ENCODE measurements at places on chromosomes 1 and 21.
A peak's percentile ranks its signal among the peaks of the same experiment; 100 is the strongest.

DNA sequence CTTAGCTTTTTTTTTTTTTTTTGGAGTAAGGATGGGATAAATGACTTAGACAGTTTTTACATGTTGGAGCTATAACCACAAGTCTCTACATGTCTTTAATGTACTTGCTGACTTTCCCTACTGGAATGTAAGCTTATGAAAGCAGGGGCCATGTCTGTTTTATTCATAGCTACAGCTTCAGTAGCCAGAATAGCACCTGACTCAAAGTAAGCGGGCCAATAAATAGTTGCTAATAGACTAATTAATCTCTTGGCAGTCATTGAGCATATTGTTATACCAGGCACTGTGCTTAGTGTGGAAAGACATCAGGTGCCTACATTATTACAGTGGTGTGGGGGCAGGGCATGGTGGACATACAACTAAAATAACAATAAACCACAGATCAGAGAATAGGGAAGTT, 84.4 kb upstream of the HOOK1 start:
- DNase-seq, result no peak

GRCh38 chr1:86227026-86227425, 70.5 kb upstream of the COL24A1 start:
- DNase-seq, result no peak

- no peak for DNase-seq
Observed at GRCh38 chr1:101128211-101128727, 102.7 kb upstream of the DPH5 start.

GRCh38 chr1:54774820-54775498, 10.6 kb upstream of the PARS2 start:
- peak; percentile 25 for DNase-seq

DNA sequence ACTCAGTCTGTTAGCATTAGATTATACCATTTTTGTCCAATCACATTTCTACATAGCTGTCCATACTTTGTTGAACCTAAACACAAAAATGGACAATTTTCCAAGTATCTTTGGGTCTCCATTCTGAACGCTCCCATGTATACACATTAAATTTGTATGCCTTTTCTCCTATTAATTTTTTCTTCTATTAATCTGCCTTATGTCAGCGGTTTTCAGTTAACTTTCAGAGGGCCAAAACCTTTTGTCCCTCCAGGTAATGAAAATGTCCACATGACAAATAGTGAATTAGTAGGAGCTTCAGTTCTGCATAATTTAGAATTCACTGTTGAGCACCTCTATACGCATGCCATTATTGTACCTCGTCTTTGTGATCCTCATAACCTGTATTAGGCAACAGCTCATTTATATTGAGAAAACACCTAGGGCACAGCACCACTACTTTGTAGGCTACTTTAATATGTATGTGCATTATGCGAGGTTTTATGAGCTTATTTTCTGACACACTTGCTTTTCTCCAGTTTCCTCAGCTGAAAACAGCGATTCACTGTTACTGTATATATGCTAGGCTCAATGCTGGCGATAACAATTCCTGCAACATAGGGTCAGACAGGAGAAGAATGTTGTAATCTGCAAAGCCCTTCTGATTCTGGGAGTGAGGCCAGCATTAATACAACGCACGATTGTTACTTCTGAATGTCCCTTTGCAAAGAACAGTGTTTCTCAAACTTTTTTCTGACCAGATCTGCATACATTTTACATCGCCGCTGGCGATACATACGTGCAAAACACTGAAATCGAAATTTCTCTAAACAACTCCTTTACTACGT, 1.1 kb upstream of the ABCD3 start:
- no peak for DNase-seq

- no peak for DNase-seq
Observed at GRCh38 chr1:63906047-63906704, 132.4 kb downstream of the ROR1 start.

GRCh38 chr1:43453442-43454269, at the start of gene HYI:
HYI (minus strand) TSS chr1:43453931; CDS start chr1:43453793, 138 bp downstream.
- peak; percentile 78 for DNase-seq

GRCh38 chr1:203428981-203429599, 46.5 kb upstream of the PRELP start:
- DNase-seq, result no peak

DNA sequence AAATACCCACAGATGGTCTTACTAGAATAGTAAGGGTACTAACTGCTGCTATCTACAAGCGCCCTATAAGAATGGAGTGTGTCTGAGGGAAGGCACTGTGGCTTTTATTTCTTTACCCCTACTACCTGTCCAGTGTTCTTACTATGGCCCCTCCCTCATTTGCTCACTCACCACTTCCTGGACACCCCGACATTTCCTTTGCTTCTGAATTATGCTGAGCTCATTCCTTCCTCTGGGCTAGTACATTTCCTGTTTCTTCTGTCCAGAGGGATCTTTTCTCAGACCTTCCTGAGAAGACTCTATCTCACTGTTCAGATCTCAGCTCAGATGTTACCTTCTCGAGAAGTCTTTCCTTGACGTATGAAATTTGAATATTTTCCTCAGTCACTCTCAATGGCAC, 192.1 kb upstream of the DAB1 start:
- no peak for DNase-seq

DNA sequence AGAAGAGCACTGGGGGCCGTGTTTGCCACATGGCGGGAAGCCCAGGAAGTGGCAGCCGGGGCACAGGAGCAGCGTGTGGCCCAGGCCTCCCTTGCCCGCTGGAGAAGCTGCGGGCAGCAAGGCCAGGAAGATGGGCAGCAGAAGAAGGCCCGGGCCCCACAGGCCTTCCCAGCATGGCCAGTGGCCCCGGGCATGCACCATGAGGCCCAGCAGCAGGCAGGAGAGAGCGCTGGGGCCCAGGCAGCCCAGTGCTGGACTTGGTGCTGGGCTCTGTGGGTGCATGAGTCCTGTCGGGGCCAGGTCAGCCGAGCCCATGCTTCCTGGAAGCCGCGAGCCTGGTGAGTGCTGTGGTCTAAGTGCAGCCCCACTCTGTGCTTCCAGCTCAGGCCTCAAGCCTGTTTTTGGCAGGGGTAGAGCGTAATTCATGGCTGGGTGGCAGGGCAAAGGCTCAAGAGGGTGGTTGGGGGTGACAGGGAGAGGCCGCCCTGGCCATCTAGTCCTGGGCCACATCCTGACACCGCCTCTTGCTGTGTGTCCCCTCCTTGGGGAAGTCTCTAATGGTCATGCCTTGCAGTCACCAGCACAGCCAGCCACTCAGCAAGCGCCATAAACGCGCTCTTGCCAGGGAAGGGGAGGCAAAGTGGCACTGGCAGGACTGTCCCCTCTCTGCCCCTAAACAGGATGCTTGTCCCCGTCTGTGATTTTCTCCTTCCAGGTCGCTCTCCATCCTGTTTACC, 21.3 kb downstream of the MTHFR start:
- DNase-seq, result no peak

- no peak for DNase-seq
Observed at GRCh38 chr1:12460911-12461621, 156.9 kb downstream of the DHRS3 start.

GRCh38 chr1:43984855-43985254, 5.8 kb downstream of the B4GALT2 start:
- no peak for DNase-seq

GRCh38 chr1:68197891-68198290, 34.4 kb downstream of the WLS start:
- no peak for DNase-seq
